Midbrain (tissue), 1 donor: ENCODE measurements at places on chromosomes 5 and 9.

DNA sequence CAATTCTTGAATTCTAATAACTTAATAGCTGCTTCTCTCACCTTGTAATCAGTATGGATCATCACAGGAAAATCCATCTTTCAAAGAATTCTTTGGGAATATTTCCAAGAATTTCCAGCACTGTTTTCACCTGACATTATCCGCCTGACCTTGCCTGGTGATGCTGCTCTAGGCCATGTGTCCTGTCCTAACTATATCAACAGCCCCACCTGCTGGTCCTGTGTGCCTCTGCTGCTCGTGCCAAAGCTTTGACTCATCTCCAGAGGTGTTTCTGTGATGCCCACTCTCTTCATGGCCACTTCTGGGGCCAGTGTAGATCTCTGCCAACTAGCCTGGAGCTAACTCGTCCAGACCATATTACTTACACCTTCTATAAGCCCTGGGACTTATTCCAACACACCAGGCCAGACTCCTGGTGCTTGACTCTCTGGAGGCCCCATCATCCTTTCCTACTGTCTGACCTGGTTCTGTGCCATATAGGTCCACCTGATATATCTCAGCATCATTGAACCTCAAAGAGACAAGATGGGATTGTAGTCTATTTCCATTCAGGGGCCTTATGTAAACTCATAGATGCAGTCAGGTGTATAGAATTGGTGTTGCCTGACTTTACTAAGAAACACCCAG is 67.5 kb upstream of the CKMT2 start:
- peak; percentile 50 for DNase-seq

GRCh38 chr5:150347003-150347402 is 10.5 kb upstream of the TCOF1 start:
- no peak for DNase-seq

- DNase-seq = no peak
These were observed 1.1 kb downstream of the POMT1 start for GRCh38 chr9:131503626-131504465.

DNA sequence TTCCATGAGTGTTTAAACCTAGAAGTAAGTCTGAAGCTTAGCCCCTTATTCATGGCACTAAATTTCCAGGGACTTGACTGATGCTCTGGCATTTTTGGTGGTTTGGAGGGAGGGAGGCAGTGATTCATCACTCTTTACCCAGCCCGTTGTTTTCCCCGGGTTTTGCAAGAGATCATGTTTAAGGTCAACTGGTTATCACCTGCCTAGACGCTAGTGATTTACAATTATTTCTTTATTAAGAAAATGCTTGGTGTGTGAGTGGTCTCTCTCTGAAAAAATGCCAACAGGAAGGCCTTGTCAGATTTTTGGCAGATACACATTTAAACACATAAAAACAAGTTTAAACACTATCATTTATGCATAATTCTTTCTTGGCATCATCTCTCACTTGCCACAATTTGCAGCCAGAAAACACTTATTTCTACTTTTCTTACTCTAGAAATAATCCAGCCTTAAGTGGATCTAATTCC is 737.9 kb upstream of the ZNF608 start:
- DNase-seq = no peak

DNA sequence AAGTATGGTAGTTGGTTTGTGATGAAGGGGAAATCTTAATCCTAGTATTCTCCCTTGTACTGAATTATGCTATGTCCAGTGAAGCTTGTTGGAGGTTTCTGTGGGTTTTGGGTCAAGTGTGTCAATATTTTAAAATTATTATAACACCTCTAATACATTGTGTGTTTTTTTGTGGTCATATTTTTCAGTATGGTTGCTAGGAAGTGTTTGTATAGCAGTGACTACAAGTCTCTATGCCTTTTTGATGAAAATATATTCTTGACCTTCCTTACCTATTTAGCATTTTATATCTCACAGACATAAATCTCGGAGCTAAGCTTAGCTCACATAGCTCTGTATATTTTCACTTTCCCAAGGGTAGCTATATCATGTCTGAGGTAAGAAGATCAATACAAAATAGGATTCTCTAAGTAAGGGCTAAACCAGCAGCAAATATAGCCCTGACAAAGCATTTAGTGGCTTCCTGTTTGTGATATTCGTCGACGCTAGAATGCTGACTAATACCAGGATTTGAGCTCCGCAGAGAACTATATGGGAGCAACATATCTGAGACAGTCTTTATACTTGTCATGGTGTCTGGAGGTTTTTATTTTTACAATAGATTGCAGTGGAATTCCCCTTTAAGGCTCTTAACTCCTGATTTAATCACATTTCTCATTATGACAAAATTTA is 82.3 kb downstream of the MACIR start:
- DNase-seq = no peak

DNA sequence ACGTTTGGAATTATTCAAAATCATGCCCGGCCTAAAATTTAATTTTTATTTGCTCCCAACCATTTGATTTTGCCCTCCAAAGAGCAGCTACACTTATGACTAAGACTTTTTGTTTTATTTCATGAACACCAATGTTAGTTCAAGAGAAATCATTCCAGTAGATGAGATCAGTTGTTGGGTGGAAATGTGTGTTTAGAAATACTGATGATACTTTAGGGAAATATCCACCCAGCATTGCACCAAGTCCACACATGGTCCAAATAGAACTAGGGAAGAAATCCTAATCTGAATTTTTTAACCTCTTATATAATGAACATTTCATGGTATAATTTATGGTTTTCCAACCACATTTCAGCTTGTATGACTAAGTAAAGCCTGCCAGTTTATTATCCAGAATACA is 28.3 kb upstream of the GOLPH3 start:
- DNase-seq = no peak

GRCh38 chr9:130443456-130443801 is 1.3 kb upstream of the ASS1 start:
- no peak for DNase-seq

- DNase-seq = no peak
These were observed 4.8 kb downstream of the SLC23A1 start for GRCh38 chr5:139378101-139378825.

DNA sequence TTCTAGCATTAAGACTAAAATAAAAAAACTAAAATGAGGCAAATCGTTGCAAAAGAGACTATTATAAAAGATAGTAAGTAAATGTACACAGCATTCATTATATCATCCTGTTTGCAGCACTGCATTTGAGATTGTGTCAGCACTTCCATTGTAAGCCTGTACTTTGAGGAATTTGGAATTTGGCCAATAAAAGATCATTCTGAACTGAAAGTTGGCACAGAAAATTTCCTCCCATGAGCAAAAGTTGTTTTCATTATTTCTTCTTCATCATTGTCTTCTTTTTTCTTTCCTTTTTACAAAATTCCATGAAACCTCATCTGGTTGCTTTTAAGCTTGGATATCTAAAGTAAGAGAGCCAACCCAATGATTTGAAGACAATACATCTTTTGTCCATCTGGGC is 199.3 kb upstream of the ADAMTSL1 start:
- DNase-seq = peak; percentile 3

- peak; percentile 19 for DNase-seq
These were observed 94.4 kb upstream of the IFNE start for GRCh38 chr9:21576331-21577189.

DNA sequence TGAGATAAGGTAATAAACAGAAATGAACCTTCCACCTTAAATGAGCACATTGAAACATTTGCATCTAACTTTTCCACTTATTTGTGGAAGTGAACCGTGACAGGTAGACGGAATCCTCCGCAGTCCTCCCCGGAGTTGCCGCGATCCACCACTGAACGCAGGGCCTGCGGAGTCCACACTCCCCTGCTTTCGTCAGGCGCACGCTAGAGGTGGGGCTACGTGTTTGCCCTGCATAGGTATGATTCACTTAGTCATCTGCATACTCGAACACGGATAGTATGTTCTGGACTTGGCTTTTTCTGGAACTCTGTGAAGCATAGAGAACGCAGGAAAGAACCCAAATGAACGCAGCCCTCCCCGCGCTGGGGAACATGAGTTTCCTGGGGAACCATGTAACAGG is 272.8 kb upstream of the IRX4 start:
- no peak for DNase-seq

- DNase-seq = no peak
These were observed 35.8 kb downstream of the RASGEF1C start for GRCh38 chr5:180173198-180173544.

- no peak for DNase-seq
These were observed 293.2 kb upstream of the CLINT1 start for GRCh38 chr5:158152136-158152535.

- no peak for DNase-seq
These were observed 173.5 kb upstream of the SPRY4 start for GRCh38 chr5:142498298-142498697.

- no peak for DNase-seq
These were observed 585.1 kb downstream of the DNAH5 start for GRCh38 chr5:13359344-13359743.

DNA sequence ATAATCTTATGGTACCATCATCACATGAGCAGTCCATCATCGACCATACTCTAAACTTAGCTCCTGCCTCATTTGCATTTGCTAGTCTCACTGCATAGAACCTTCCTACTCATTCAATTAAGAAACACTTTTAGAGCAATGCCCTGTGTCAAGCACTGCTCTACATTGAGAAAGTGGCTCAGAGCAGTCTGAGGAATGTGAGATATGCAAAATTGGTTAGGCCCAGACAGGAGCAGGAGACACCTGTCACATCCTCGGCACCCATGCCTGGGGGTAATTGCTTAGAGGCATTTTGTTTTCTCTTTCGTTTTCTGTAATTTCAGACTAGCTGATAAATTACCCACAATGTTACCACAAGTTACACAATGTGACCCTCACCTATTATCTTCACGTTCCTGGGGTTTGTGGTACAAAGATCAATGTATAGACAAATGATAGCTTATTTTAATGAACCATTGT is 4.9 kb upstream of the RARS1 start:
- DNase-seq = no peak

DNA sequence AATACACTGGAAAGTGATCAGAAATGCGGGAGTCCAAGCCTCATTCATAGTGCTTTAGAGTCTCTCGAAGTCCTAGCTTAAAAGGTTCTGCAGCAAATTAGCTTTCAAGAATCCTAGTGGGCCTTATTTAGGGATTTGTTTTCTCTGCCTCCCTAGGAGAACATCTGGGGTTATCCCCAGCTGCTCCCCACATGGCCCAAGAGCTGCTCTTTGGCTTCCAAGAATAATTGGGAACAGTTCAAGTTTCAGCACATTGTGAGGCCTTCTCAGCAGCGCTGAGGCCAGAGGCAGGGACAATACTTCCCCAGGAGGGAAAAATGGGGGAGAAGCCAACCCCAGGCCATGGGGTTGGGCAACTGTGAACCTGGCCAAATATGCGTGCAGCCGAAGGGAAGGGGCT is 108.7 kb downstream of the LIFR start:
- peak; percentile 63 for DNase-seq

- DNase-seq = no peak
These were observed 12.2 kb downstream of the VDAC1 start for GRCh38 chr5:133992429-133993155.

GRCh38 chr5:82459626-82460025 is 181.5 kb upstream of the RPS23 start:
- no peak for DNase-seq

GRCh38 chr5:61701877-61702602 is 370.0 kb downstream of the ZSWIM6 start:
- DNase-seq = no peak

GRCh38 chr5:91219091-91219802 is 163.9 kb downstream of the ARRDC3 start:
- no peak for DNase-seq

DNA sequence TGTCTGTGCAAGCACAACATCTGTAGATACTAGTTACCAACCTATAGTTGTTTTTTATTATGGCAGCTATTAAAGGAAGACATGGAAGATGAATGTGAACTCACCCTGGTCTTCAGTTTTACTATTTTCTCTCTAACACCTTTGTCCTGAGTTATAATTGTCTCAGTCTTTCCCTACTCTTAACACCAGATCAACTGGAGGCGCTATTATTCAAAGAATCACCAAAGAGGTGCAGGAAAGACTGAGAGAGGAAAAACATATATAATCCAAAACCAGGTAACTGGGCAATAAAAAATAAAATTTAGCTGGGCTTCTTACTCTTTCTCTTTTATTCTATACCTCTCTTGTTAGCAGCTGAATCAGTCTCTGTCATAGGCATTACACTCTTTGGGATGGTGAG is 134.2 kb upstream of the C6 start:
- no peak for DNase-seq

DNA sequence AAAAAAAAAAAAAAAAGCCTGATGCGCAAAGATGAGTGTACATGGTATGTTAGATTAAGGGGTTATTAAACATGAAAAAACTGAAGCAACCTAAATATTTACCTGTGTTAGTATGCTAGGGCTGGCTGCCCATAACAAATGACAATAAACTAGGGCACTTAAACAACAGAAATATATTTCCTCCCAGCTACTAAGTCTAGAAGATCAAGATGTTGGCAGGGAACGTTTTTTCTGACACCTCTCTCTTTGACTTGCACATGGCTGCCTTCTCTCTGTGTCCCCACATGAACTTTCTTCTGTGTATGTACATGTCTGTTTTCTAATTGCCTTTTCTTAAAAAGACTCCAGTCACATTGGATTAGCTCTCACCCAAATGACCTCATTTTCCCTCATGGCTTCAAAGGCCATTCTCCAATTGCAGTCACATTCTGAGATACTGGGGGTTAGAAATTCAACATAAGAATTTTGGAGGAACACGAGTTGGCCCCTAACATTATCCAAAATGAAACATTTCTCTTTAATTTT is 694.5 kb downstream of the CDH9 start:
- no peak for DNase-seq

GRCh38 chr5:10652151-10652550 is 88.3 kb downstream of the ANKRD33B start:
- DNase-seq = no peak
